ENCODE measurements at places on chromosomes 13 and 19. TPM values are rescaled to one million over a fixed set of nuclear protein-coding genes. Genes with fewer than 3 reads are reported as not detected.
A peak's percentile ranks its signal among the peaks of the same experiment; 100 is the strongest.

The TSHZ3 gene
- total RNA-seq, result 0.06 TPM

The PET100 gene
- 83.7 TPM for total RNA-seq

The ERICH6B gene
- total RNA-seq, result not detected

The ARMC6 gene
- 51.3 TPM for total RNA-seq

The TUBB4A gene
- total RNA-seq, result 7.3 TPM

The TUBA3C gene
- not detected for total RNA-seq

The UBA52 gene
- total RNA-seq, result 1,816 TPM

The FARP1 gene
- total RNA-seq, result 0.21 TPM

DNA sequence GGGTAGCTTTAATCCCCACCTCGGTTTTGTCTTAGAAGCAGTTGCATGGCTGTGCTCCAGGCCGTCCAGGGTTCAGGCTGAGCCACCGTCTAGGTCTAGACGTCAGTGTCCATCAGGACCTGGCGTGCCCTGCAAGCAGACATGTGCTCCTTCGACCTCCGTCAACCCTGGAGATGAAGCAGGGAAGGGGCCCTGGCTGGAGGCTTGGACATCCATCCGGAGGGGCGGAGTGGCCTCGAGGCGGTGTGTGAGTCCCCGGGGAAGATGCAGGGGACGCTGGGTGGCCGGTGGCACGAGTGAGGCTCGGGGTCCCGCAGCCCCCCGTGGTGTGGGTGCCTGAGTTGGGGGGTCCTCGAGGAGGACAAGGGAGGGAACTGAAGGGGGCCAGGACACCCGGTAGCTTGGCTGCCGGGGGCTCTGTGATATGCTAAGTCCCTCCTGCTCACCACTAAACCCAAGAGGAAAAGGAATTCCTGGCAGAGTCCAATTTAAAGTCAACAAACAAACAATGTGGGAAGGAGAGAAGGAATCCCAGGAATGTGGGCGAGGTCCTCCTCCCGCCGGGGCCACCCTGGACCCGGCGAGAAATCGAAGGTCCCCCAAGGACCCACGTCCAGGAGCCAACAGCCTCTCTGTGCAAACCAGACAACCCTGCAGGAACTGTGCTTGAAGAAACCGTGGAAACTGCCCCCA is 14.9 kb upstream of the PTBP1 start:
- H3K4me3 ChIP-seq, result no peak overlapping the region
- H3K36me3 ChIP-seq, result no peaks in the 10 kb centered on the region
- H3K27me3 ChIP-seq, result no peaks in the 10 kb centered on the region
- DNase-seq, result no peak
- no peaks in the 10 kb centered on the region for H3K4me1 ChIP-seq
- no peak overlapping the region for H3K27ac ChIP-seq

GRCh38 chr13:73519396-73520116 is 460.8 kb downstream of the KLF5 start:
- H3K4me1 ChIP-seq, result peaks cover 17% of the 10 kb centered on the region
- DNase-seq, result no peak
- no peak overlapping the region for H3K27ac ChIP-seq
- no peaks in the 10 kb centered on the region for H3K36me3 ChIP-seq
- no peak overlapping the region for H3K4me3 ChIP-seq
- no peaks in the 10 kb centered on the region for H3K27me3 ChIP-seq

GRCh38 chr19:40663695-40664692 is 26.5 kb downstream of the NUMBL start:
- peak overlapping the region; percentile 48 for H3K27ac ChIP-seq
- peaks cover 16% of the 10 kb centered on the region for H3K4me1 ChIP-seq
- peaks cover 3% of the 10 kb centered on the region for H3K27me3 ChIP-seq
- peaks cover 13% of the 10 kb centered on the region for H3K36me3 ChIP-seq
- DNase-seq, result peak; percentile 26

GRCh38 chr13:60654415-60654814 is 257.4 kb downstream of the TDRD3 start:
- no peak for DNase-seq
- no peaks in the 10 kb centered on the region for H3K36me3 ChIP-seq
- no peak overlapping the region for H3K4me3 ChIP-seq
- H3K4me1 ChIP-seq, result no peaks in the 10 kb centered on the region
- no peak overlapping the region for H3K27ac ChIP-seq
- no peaks in the 10 kb centered on the region for H3K27me3 ChIP-seq

- no peak for DNase-seq
- H3K27ac ChIP-seq, result no peak overlapping the region
- H3K36me3 ChIP-seq, result no peaks in the 10 kb centered on the region
- no peaks in the 10 kb centered on the region for H3K4me1 ChIP-seq
Observed at GRCh38 chr13:85590231-85590931, 208.8 kb downstream of the SLITRK6 start.

DNA sequence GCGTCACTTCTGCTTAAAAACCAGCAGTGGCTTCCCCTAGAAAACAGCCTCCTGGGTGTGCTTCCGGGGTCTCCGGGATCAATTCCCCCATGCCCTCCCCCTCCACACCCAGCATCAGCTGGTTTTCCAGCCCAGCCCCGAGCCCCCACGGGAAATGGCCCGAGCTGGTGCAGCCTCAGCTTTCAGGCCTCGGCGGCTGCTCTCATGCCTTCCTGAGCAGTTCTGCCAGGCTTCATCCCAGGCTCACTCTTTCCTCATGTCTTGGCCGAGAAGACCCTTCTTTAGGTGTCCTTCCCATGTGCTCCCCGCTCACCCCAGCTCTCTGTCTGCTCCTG is 103.1 kb upstream of the RNF113B start:
- H3K27ac ChIP-seq, result no peak overlapping the region
- H3K36me3 ChIP-seq, result no peaks in the 10 kb centered on the region
- H3K4me1 ChIP-seq, result peaks cover 2% of the 10 kb centered on the region
- DNase-seq, result no peak
- no peaks in the 10 kb centered on the region for H3K27me3 ChIP-seq
- no peak overlapping the region for H3K4me3 ChIP-seq

DNA sequence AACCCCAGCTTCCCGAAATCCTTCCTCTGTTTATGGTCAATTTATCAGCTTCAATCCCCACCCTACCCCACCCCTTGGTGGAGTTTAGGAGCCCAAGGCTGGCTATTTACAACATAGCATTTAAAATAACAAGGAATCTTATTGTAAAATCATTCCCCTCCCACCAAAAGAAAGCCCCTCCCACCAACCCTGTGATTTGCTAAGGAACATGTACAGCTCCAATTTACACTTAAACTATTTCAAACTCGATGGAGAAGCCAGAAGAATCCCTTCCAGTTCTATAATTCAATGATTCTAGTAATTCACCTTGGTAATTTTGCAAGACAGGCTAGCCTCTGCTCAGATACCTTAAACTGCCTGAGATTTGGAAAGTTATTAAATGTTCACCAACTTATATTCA is 3.0 kb downstream of the LATS2 start:
- no peak overlapping the region for H3K4me3 ChIP-seq
- H3K27me3 ChIP-seq, result peaks cover 36% of the 10 kb centered on the region
- H3K4me1 ChIP-seq, result peaks cover 2% of the 10 kb centered on the region
- H3K36me3 ChIP-seq, result no peaks in the 10 kb centered on the region

DNA sequence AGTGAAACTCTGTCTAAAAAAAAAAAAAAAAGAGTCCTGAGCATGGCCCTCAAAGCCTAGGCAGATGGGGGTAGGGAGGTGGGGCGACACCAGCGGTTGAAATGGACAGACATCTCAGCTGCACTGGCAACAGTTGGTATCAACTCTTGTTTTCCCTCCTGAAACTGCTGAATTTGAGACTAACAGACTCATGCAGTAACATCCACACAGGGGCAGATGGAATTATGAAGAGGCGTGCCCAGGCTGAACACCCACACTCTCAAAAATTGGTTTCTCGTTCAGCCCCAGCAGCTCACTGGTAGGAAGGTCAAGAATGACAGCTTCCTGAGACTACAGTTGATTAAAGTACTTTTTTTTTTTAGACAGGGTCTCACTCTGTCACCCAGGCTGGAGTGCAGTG is 24.1 kb downstream of the PBX4 start:
- peak; percentile 27 for DNase-seq
- peaks cover 38% of the 10 kb centered on the region for H3K36me3 ChIP-seq
- H3K27me3 ChIP-seq, result no peaks in the 10 kb centered on the region
- peaks cover 64% of the 10 kb centered on the region for H3K4me1 ChIP-seq
- peak overlapping the region; percentile 59 for H3K27ac ChIP-seq

GRCh38 chr19:56158170-56158757 is 17.2 kb downstream of the ZNF444 start:
- no peak overlapping the region for H3K4me3 ChIP-seq
- H3K36me3 ChIP-seq, result peaks cover 11% of the 10 kb centered on the region
- H3K4me1 ChIP-seq, result peaks cover 6% of the 10 kb centered on the region
- H3K27ac ChIP-seq, result no peak overlapping the region

DNA sequence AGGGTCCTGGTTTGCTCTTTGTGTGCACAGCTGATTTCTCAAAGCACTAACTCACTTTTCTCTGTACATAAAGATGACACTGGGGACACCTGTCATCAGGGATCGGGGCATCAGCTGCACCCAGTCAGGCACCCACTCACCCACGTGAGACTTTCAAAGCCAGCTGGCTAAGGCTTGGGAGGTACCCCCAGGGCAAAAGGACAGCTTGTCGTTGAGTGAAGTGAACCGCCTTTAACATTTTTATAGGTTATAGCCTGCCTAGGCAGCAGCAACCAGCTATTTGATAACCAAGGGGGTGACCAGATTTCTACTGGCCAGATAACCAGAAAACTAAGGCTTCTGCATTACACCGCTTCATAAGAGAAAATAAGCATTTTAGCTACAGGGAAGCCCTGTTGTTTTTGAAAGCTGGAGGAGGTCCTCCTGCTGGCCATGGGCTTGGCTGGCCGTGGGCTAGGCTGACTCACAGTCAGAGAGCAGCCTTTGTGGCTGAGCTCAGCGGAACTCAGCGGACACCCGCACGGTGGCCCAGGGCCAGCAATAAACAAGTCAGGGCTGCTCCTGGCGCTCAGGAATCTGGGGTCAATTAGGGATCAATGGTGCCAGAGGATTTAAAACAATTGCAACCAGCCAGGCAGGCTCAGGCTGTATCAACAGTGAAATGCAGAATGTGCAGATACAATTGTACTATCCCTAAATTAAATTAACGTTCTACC is 57.1 kb downstream of the ALOX5AP start:
- no peaks in the 10 kb centered on the region for H3K27me3 ChIP-seq
- no peak for DNase-seq
- peaks cover 28% of the 10 kb centered on the region for H3K4me1 ChIP-seq
- H3K4me3 ChIP-seq, result no peak overlapping the region
- H3K27ac ChIP-seq, result no peak overlapping the region

- H3K4me1 ChIP-seq, result no peaks in the 10 kb centered on the region
- H3K27me3 ChIP-seq, result no peaks in the 10 kb centered on the region
- H3K4me3 ChIP-seq, result no peak overlapping the region
Observed at GRCh38 chr19:10988921-10989320, 28.1 kb downstream of the SMARCA4 start.

DNA sequence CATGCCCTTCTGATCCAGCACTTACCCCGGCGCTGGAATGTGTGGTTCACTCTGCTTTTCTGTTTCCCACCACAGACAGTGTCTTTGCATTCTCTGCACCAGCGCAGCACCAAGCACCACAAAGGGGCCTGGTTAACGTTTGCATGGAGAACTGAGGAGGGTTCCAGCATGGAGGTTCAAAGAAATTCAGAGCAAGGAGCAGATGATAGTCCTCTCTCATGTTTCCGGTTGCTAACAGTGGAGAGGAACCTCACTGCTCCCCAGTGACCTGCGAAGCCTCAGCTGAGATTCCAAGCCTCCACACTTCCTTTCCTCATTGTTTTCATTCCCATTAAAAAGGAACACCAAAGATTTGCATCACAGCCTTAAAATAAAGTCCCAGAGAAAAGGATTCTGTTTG is 99.7 kb downstream of the STARD13 start:
- H3K4me3 ChIP-seq, result no peak overlapping the region
- no peak for DNase-seq
- no peak overlapping the region for H3K27ac ChIP-seq
- peaks cover 9% of the 10 kb centered on the region for H3K4me1 ChIP-seq

GRCh38 chr19:29491491-29491890 is 34.3 kb upstream of the VSTM2B start:
- H3K4me3 ChIP-seq, result no peak overlapping the region
- peaks cover 53% of the 10 kb centered on the region for H3K27me3 ChIP-seq
- no peak overlapping the region for H3K27ac ChIP-seq
- H3K36me3 ChIP-seq, result no peaks in the 10 kb centered on the region
- DNase-seq, result no peak

DNA sequence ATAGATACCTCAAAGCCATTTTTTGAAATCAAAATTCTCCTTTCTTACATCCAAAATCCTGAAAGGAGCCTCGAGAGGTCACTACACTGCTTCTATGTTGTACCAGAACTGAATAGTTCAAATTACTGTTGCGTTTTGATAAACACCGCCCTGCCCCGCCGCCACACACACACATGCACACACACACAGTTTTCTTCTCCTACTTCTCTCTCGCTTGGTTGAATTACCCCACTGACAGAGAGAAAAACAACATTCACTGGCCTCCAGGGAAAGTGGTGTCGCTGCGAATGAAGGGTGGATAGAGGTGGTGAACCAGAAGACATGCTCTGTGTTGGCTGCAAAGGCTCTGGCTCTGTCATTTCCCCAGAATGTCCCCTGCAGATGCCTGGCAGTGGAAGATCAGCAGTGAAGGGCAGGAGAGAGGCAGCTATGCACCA is 183.4 kb upstream of the RFC3 start:
- H3K27me3 ChIP-seq, result peaks cover 27% of the 10 kb centered on the region
- H3K27ac ChIP-seq, result no peak overlapping the region
- DNase-seq, result no peak

DNA sequence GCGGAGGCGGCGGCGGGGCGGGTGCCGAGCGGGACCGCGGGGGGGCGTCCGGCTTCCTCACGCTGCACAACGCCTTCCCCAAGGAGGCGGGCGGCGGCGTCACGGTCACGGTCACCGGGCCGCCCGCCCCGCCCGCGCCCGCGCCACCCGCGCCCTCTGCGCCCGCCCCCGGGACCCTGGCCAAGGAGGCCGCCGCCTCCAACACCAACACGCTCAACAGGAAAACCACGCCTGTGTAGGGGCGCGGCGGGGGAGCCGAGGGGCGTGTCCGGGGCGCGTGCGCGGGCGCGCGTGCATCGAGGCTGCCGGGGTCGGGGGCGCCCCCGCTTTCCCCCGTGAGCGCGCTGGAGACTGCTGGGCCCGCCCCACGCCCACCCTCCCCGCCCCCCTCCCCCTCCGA is 8.8 kb upstream of the CACNG6 start:
- peak; percentile 19 for DNase-seq
- no peak overlapping the region for H3K4me3 ChIP-seq
- H3K27me3 ChIP-seq, result peaks cover 42% of the 10 kb centered on the region
- H3K36me3 ChIP-seq, result peaks cover 13% of the 10 kb centered on the region

GRCh38 chr19:18090545-18091216 is 3.9 kb upstream of the IL12RB1 start:
- no peaks in the 10 kb centered on the region for H3K36me3 ChIP-seq
- no peaks in the 10 kb centered on the region for H3K27me3 ChIP-seq
- DNase-seq, result no peak
- H3K4me3 ChIP-seq, result peak overlapping the region; percentile 36
- peaks cover 55% of the 10 kb centered on the region for H3K4me1 ChIP-seq
- H3K27ac ChIP-seq, result peak overlapping the region; percentile 96

DNA sequence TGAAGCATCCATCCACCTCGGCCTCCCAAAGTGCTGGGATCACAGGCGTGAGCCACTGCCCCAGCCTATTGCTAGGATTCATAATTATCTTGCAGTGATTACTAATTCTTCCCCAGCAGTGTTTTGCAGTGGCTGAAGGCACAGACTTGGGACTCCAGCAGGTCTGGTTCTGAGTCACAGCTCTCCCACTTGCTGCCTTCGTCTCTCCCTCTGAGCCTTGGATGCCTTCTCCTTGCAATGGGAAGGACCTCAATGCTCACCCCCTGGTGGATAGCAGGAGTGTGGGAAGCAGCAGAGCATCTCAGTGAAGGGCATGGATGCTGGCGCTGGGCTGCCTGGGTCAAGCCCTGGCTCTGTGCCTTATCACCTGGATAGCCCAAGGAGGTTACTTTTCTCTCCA is 37.6 kb upstream of the SHKBP1 start:
- H3K27ac ChIP-seq, result no peak overlapping the region
- peaks cover 4% of the 10 kb centered on the region for H3K27me3 ChIP-seq
- no peak for DNase-seq
- no peaks in the 10 kb centered on the region for H3K4me1 ChIP-seq
